NCI-H2081 (cell line): ENCODE measurements at places on chromosomes 11 and 22.

DNA sequence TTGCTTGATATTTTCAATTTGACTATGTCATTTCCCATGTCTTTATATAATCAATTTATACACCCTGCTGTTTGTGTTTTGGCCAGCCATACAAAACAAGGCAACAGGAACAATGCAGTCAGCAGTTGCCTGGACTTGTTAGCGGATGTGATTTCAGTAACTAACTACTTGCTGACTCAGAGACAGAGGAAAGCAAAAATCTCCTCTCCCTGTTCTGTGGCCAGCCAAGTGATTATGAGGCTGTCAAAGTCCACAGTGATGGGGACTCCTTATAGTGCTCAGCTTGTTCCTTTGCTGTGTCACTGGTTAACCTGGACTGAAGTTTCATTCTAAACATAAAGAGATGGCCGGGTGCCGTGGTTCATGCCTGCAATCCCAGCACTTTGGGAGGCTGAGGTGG lies 32.6 kb upstream of the APLP2 start:
- no peak for DNase-seq

GRCh38 chr11:10017911-10018310 lies 276.1 kb downstream of the SBF2 start:
- no peak for DNase-seq

DNA sequence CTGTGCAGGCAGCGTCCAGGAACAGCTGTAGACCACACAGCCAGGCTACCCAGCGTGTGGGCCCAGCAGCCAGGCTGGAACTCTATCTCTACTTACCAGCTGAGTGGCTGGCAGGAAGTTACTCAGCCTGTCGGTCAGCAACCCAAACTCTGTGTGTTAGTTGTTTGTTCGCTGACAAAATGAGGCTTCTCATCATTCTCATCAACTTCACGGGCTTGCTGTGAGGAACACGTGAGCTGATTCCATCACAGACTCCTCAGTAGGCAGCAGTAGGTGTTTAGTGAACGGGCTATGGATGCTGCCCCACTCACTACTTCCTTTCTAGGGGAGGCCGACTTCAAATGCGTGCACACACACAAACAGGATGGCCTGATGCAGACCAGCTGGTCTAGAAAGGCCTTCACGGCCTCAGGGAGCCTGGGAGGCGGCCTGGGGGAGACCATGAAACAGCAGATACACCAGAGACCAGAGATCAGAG lies 830 bp upstream of the SPDYC start:
- DNase-seq, result no peak

GRCh38 chr11:121451178-121451985 lies 732 bp upstream of the SORL1 start:
- DNase-seq, result no peak

- no peak for DNase-seq
Observed at GRCh38 chr11:1947592-1948237, 583 bp downstream of the MRPL23 start.

DNA sequence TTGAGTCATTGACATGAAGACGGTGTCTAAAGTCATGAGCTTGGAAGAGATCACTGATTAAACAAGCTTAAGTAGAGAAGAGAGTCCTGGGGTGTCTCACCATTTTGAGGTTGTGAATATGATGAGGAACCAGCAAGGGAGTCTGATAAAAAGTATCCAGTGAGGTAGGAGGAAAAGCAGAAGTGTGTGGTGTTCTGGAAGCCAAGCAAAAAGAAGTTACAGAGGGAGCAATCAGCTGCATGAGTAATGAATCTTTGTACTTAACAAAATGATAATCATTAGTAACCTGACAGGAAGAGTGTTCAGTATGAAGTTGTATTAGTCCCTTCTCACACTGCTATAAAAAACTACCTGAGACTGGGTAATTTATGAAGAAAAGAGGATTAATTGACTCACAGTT lies 131.3 kb downstream of the C11orf87 start:
- DNase-seq, result no peak

- no peak for DNase-seq
Observed at GRCh38 chr11:19769820-19770219, 57.2 kb downstream of the NAV2 start.

GRCh38 chr22:41597635-41597953 lies 8.0 kb upstream of the PMM1 start:
- DNase-seq, result no peak

DNA sequence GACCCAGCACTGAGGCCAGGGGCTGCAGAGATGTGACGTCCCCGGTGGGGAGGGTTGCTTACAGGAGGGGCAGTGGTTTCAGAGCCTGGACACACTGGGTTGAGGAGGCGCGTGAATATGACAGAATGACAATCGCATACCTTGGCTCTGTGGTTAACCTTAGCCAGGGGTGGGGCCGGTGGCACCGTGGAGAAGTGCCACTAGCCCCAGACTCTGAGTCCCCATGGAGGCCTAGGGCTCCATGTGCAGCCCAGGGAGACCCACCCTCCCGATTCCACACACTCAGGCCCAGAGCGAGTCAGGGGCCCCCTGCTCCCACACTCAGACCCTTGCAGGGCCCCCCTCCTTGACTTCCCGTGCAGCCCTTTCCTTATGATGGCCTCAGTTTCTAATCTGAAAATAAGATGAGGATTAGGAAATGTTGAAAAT lies 3.6 kb upstream of the ACR start:
- DNase-seq, result no peak

DNA sequence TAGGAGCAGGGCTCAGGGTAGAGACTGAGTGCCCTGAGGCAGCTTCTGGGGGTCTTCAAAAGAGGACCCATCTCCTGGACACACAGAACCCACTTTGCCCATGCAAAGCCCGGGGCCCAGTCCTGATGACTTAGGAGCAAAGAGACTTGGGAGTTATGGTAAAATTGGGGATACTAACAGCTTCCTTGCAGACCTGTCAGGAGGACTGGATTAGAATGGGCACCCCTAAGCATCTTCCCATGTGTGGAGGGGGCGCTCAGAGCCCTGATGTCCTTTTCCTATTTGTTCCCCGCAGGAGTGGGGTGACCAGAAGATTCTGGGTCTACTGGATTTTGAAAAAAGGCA lies 100.0 kb downstream of the WNT7B start:
- no peak for DNase-seq

DNA sequence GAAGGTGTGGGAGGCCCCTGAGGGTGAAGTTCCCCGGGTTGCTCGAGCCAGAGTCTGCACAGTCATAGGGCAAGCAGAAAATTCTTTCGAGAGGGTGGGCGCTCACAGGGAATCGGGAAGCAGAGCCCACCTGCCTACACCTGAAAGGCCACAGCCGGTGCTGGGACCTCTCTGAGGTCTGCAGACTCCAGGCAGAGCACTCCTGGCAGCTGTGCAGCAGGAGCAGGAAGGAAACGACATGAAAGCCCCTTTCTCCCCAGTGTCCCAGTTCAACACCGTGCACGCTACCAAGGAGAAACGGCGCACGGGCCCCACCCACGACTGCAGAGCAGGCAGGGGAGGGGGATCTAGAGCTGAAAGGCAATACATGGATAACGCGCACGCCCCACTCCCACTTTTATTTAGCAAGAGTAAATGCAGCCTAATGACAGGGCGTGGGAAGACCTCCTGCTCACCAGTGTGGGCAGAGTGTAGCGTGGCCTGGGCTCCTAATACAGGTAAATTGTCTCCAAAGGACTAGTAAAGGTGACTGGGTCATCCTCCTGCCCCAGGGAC lies 13.5 kb downstream of the DHCR7 start:
- no peak for DNase-seq

- no peak for DNase-seq
Observed at GRCh38 chr11:27963370-27963769, 144.6 kb downstream of the KIF18A start.

DNA sequence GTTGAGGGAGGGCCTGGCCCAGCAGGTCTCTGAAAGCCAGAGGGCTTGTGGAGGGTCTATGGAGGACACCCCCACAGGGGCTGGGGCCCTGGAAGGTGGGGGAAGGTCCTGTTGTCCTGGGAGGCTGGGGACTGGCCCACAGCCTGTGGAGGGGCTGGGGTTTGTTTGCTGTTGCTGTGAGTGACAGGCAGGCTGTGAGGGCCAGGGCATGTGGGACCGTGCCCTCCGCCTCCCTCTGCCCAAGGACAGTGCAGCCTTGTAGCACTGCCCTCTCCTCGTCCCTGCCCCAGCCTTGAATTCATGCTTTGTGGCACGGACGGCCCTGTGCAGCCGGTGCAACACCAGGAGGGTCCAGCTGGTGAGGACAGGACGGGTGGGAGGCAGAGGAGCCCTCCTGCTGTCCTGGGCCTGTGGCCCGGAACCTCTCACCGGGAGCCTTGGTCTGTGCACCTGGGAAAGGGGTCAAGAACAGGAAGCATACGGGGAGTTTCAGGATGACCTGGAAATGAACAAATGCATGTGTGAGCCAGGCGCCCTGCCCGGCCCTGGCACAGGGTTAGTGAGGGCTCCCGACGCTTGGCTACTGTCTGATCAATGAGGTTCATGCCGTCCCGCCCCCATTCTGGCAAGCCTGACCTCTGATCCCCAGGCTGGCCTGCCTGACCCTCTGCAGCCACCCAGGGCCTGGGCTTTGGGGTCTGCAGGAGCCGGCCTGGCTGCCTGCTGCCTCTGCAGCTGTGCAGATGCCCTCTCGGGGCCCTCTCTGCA lies 37.4 kb upstream of the PRODH start:
- no peak for DNase-seq

GRCh38 chr11:77908835-77909234 lies 85.6 kb downstream of the INTS4 start:
- DNase-seq, result no peak

DNA sequence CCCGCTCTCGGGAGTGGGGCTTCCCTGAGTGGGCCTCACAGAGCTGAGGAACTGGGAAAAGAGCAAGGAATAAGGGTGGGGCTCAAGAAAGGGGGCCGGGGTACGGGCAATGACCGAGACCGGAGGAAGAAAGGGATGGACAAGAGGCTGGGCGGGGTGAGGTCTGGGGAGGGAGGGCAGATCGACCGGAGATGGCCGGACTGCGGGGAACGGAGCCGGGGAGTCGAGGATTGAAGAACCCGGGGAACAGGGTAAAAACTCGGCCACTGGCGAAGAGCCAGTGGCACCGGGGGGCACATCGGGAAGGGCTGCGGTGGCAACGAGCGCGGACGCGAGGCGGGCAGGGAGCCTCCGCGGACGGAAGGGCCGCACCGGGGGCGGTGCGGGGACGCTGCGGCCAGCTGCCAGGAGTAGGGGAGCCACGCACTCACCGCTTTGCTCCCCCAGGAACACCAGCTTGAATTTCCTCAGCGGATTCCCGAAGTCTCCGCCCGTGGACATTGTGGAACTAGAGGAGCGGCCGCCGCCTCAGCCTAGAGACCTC lies 667 bp downstream of the RAB6A start:
- no peak for DNase-seq

DNA sequence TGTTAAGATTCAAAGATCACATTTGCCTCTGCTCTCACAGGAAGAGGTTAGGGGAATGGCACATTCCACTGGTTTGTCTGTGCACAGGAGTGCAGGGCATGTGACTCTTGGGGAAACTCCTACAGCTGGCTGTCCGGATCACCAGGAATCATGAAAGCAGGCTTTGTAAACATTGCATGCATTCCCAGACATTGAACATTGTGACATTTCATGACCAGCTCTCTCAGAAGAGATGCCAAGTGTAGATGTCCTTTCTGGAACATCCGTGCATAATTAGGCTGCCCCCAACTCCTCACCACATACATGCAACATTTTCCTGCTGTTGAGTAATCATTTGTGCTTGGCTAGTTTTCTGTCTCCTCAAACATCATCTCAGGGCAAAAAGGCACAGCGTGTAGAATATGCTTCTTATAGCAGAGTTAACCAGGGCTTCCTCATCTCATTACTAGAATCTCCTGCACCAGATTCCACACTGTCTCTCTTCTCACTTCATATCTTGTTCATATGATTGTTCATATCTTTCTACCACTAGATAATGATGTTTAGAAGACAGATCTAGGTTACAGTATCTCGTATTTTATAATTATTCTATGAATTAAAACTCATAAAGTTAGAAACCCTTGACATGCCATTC lies 694.7 kb downstream of the NTM start:
- DNase-seq, result no peak

GRCh38 chr11:34604145-34604544 lies 16.7 kb upstream of the EHF start:
- DNase-seq, result no peak
